ENCODE measurements at places on chromosomes 7 and 10. TPM values are rescaled to one million over a fixed set of nuclear protein-coding genes. Genes with fewer than 3 reads are reported as not detected.
A peak's percentile ranks its signal among the peaks of the same experiment; 100 is the strongest.

DNA sequence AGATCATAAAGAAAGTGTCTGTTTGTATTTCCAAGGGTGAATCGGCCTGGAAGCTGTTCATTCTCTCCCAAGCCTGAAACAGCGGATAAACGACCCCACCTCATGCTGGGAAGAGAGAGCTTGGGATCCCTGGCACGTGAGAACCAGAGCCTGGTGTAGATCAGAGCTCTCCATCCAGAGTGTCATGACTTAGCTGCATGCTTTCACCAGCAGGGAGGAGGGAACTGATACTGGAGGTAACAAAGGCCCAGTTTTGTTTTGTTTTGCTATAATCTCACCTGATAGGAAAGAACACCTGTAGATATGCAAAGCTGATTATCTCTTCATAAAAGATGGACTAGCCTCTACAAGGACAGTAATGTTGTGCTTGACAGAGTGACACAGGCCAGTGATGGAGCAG is 236.6 kb downstream of the POM121L12 start:
- DNase-seq: no peak

- DNase-seq: no peak
Measured at GRCh38 chr10:78292982-78293865, 259.6 kb downstream of the RPS24 start.

- DNase-seq: no peak
Measured at GRCh38 chr10:5449227-5449626, 36.9 kb downstream of the NET1 start.

- no peak for DNase-seq
Measured at GRCh38 chr10:3648170-3648569, 136.8 kb downstream of the KLF6 start.

DNA sequence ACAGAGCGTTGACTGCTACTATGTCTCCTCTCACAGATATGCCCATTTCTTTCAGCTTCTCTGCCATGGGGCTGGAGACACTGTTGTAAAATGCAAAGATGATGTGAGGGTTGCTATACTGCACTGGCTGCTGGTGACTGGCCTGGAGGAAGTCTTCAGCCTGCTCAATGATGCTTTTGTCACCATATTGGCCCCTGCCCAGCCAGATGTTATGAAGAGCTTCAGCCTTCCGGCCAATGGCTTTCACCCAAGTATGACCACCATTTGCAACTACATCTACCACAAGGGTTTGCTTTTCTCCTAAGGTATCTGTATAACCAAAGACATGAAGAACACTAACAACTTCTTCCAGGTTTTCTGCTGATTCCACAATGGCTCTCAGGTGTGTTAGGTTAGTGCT is 1.6 kb downstream of the C7orf25 start:
- DNase-seq: no peak

DNA sequence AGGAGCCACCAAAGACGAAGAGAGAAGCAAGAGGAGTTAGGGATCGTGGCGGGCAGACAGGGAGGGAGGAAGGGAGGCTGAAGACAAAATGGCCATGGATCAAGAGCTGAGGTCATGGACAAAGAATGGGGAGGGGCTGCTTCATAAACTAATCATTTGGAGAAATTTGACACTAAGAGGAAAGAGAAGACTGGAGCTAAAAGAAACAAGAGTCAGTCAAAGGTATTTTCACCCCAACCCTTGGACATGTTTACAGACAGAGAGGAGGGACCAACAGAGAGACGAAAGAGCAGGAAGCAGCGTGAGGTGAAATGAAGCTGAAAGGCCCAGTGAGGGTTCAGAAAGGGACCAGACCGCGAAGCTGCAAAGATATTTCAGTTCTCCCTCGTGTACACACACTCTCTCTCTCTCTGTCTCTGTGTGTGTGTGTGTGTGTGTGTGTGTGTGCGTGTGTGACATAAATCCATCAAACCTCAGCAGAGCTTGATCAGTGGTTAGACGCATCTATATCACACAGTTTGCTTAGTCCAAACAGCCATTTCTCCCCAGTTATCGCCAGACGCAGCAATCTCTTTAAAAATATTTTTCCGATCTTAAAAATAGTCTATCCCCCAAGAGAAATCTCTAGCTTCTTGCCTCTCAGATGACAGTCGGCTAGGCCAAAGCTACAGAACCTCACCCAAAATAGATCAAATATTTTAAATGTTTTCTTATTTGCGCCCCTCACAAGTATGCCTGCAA is 12.5 kb upstream of the CALD1 start:
- no peak for DNase-seq

GRCh38 chr7:155213955-155214740 is 83.5 kb upstream of the INSIG1 start:
- DNase-seq: peak; percentile 26

GRCh38 chr10:310371-310770 is 175.1 kb downstream of the ZMYND11 start:
- no peak for DNase-seq

GRCh38 chr7:17932770-17933169 is 7.5 kb downstream of the SNX13 start:
- DNase-seq: no peak

DNA sequence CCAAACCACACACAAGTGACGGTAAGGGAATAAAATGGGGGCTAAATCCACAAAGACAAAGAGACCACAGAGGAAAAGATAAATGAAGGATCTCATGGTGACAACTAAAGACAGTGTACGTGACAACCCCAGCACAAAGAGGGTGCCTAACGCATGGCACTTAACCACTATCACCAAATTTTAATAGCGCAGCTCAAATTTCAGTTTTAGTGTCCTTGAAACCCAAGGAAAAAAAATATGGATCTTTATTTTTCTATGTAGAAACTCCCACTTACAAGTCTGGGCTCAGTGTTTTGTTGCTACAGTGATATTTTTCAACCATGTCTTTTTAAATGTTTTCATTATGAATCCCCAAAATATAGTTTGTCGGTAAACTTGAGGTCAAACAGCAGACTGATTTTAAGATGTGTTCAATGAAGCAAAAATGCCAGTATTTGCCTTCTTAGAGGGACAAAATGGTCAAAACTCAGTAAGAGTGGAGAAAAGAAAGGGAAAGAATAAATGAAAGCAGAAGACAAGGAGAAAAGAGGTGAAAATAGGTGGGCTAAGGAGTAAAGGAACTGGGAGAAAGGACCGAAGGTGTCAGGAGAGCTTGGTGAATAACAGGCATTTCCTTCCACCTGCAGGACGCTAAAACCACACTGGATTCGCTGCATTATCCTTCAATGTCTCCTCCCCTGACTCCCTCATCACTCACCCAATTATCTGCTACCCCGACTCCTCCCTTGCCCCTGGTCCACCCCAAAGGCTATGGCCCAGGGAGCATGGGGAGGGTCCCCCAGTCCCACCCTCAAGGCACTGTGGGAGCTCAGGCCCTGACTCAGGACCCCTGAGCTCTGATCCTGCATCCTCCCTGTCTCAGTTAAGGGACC is 3.5 kb downstream of the ASB13 start:
- DNase-seq: no peak

DNA sequence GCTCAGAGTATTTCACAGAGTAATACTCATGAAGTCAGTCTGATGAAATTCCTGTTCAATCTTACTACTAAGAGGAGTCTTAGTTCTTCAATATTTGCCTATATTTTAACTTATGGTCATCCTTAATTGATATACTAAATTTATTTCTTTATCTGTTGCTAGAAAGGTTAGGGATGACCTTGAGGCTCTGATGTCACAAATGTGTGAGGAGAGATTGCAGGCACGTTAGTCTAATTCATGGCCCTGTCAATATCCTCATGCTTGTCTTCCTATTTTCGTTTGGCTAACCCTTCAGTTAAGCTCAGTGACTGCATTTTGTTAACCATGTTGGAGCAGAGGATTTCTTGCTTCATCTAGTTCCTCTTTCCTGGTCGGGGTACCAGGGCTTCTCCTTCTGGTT is 704.7 kb upstream of the COBL start:
- no peak for DNase-seq

GRCh38 chr7:149007611-149008010 is 20.7 kb downstream of the PDIA4 start:
- no peak for DNase-seq

DNA sequence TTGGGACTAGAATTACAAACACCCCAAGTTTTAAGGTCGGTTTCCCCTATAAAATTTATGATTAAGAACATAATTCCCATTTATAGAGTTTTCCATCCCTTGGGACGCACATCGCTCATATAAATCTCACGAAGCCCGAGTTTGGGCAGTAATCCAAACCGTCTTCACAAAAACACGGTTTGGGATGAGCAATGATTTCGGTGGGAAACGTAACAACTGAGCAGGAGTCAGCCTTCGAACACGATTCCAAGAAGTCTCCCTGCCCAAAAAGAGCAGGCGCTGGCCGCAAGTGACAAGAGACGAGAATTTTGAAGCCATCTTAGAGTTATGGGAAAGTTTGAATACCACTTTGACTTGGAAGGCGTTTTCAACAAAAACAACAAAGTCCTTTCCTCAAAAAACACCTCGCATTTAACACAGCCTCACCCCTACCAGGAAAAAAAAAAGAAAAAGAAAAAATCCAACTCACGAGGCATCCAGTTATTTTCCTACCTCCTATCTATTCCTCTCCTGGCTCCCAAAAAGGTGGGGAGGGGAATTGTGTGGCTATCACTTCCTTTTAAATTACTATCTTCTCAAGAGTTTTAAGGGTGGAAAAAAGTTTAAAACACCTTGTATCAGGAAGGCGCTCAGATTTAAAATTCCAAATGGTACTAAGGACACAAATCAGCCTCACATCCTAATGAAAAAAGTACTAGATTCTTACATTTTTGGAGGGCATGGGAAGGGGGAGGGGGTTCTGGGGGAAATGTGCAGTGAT is 1.6 kb downstream of the SEPHS1 start:
- DNase-seq: peak; percentile 19

DNA sequence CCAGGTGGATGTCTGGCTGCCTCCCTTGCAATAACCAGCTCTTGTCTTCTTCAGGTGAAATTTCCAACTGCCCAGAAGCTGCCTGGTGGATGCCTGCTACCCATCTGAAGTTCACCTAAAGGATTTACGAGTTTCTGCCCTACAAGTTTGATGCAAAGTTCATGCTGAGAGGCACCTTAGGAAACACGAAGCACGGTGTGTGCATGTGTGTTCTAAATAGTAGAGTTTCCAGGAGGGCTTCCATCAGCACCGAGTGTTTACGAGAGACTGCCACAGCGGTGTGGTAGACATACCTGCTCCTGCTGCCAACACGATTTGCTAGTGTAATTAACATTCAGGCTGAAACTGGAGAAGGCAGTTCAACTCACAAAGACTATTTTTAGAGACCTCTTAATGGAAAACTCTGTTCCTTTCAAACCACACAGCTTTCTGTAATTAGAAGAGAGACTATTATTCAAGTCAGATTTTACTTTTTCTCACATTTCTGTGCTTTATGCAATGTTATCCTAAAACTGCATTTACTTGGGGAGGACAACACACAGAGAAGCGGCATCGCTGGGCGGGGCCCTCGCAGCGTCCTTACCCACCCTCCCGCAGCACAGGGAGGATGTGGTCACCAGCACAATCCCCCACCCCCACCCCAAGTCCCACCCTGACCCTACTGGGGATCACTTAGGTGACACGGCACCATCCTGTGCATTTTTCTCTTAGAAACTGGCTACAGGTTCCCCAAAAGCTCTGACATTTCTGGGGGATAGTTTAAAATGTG is 15.5 kb upstream of the CPXM2 start:
- no peak for DNase-seq

- DNase-seq: peak; percentile 42
Measured at GRCh38 chr10:6089334-6090219, 743 bp downstream of the RBM17 start.

DNA sequence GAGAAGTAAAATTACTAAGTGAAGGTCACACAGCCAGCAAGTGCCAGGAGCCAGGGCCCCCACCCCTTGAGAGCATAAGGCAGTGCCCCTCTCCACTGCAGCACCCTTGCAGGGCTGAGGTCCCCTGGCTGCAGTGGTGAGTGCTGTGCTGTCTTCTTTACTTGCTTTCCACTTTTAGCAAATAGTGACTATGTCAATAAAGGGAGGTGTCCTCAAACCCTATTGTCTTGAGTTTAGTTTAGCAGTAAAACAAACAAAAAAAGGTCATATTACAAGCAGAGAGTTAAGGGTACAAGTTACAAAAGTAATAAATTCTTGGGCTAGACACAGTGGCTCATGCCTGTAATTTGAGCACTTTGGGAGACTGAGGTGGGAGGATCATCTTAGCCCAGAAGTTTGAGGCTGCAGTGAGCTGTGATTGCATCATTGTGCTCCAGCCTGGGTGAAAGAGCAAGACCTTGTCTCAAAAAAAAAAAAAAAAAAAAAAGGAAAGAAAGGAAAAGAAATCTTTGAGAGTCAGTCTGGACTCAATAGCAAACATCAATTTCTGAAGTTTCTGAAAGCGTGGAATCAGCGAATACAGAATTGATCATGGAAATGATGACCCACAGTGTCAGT is 39.0 kb upstream of the KIF5B start:
- peak; percentile 31 for DNase-seq

Gene ETV1
- 4.6 TPM for total RNA-seq

Gene PHYHIPL
- total RNA-seq: 0.45 TPM

Gene C10orf105
- total RNA-seq: 0.08 TPM
